GM23248 (cell line): ENCODE measurements at places on chromosomes 11 and 22. TPM values are rescaled to one million over a fixed set of nuclear protein-coding genes. Genes with fewer than 3 reads are reported as not detected.

IRAG1 gene
- total RNA-seq, result 5.9 and 6.7 TPM in 2 replicates

MS4A12 gene
- not detected in 2 replicates for total RNA-seq

SYNGR1 gene
- 5.2 and 6.1 TPM in 2 replicates for total RNA-seq

LRRC74B gene
- total RNA-seq, result under 0.01 TPM in 1 of 2 replicates, not detected in the other

FOLR3 gene
- total RNA-seq, result 0.43 and 4.3 TPM in 2 replicates

TMEM151A gene
- total RNA-seq, result 0.54 TPM in 1 of 2 replicates, not detected in the other

ELFN2 gene
- total RNA-seq, result 0.89 and 1.1 TPM in 2 replicates

MRPL48 gene
- total RNA-seq, result 21.4 and 35.0 TPM in 2 replicates

FZD4 gene
- 19.1 and 21.3 TPM in 2 replicates for total RNA-seq

MUC5AC gene
- not detected in 2 replicates for total RNA-seq

OR8G5 gene
- not detected in 2 replicates for total RNA-seq

OR51B4 gene
- total RNA-seq, result not detected in 2 replicates

CLMP gene
- 195 and 215 TPM in 2 replicates for total RNA-seq

MMP1 gene
- 53.2 and 68.3 TPM in 2 replicates for total RNA-seq

SIAE gene
- total RNA-seq, result 19.5 and 22.6 TPM in 2 replicates

TSPAN32 gene
- total RNA-seq, result not detected in 2 replicates

RTL10 gene
- total RNA-seq, result 11.9 and 14.2 TPM in 2 replicates

OR2AT4 gene
- not detected in 2 replicates for total RNA-seq

PEX16 gene
- 16.2 and 23.2 TPM in 2 replicates for total RNA-seq

MIAT gene
- 0.43 and 0.63 TPM in 2 replicates for total RNA-seq

C11orf87 gene
- 0.65 and 0.76 TPM in 2 replicates for total RNA-seq

DNAJB7 gene
- not detected in 2 replicates for total RNA-seq
